ENCODE measurements at places on chromosomes 3 and 15.

- no peak for DNase-seq
These were observed 7.3 kb downstream of the C3orf70 start for GRCh38 chr3:185145511-185145910.

GRCh38 chr3:184907681-184908649 lies 96.0 kb downstream of the VPS8 start:
- no peak for DNase-seq

DNA sequence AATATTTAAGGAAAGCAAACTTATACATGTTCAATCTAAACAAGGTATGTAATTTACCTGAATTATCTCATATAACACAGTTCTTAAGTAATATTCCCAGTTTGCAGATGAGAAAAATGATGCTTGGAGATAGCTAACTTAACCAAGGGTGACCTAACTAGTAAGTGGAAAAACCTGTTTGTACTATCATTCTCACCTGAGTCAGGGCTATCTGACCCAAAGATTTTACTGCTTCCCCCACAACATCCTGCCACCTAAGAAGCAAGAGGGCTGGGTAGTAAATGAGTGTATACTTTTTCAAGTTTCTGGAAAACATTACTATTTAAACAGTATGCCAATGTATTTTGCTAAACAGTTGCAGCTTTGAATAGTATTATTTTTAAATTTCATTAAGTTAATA lies 10.6 kb downstream of the TP63 start:
- DNase-seq = no peak

DNA sequence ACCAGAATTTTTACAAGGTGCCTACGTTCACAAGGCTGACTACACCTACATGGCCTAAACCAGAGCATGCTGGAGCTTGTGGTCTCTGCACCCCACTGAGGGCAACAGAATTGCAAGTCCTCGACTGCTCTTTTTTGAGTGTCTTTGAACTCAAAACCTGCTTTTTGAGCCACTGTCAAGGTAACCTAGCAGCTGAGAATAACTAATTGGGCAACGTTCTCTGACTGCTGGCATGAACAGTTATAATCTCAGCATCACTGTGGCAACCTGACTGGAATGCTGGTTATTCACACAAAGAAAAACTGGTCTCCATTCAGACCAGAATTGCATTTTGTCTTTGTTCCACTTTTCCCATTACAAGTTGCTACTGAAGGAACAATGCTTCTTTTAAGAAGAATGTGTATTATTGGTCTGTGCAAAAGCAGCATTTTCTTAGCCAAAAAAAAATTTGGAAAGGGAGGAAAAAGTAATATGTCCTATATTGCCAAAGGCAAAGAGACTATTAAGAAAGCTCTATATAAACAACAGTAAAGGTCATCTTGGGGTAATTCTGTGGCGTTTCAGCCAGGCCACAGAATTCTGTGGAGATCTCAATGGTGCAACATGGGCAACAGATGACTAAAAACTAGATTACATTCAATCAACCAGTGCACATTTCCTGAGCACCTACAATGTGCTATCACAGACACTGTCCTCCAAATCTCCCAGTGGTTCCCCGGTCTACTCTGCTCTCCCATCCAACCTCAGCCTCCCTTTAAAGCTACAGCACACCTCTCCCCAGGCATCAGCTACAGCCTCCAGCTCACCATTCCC lies 76.8 kb downstream of the TNIK start:
- DNase-seq = no peak

GRCh38 chr15:87326269-87326668 lies 930.3 kb downstream of the NTRK3 start:
- DNase-seq = no peak

DNA sequence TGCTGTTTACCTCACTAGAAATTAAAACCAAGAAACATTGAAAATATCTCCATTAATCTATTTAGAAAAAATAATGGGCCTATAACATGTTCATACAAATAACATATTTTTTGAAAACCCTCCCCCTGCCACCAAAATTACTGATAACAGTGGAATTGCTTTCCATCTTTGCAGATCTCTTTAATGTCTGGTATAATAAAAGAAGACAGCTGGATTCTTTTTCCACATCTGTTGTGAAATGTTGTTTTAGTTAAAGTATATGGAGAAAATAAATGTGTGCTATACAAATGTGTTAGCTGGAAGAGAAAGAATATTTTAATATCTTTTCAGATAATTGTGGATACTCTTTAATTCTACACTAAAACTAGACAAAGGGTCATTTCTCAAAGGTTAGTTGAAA lies 251.0 kb upstream of the GOLGA6L4 start:
- no peak for DNase-seq

- DNase-seq = no peak
These were observed 2.5 kb downstream of the FOXL2NB start for GRCh38 chr3:138949445-138950005.

DNA sequence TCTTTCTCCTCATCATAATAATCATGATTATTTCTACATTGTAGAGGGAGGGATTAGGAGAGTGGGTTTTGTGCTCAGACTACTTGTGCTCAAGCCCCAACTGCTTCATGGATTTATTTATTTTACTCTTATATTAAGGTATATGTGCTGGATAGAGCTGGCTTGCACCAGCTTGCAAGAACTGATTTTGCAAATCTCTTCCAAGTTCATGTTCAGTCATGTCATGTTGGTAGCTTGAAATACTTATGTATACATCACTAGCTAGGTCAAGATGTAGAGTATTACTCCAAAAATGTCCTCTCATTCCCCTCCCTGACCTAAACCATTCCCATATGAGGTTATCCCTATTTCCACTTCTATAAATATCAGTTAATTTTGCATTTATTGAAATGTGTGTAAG lies 293.9 kb upstream of the RBMS3 start:
- DNase-seq = no peak

- no peak for DNase-seq
These were observed 8.5 kb downstream of the MAP6D1 start for GRCh38 chr3:183816681-183817510.

GRCh38 chr15:85494048-85494777 lies 113.8 kb downstream of the AKAP13 start:
- DNase-seq = peak; percentile 43
